Tibial nerve (tissue), 4 donors: ENCODE measurements at places on chromosomes 3 and 15.

DNA sequence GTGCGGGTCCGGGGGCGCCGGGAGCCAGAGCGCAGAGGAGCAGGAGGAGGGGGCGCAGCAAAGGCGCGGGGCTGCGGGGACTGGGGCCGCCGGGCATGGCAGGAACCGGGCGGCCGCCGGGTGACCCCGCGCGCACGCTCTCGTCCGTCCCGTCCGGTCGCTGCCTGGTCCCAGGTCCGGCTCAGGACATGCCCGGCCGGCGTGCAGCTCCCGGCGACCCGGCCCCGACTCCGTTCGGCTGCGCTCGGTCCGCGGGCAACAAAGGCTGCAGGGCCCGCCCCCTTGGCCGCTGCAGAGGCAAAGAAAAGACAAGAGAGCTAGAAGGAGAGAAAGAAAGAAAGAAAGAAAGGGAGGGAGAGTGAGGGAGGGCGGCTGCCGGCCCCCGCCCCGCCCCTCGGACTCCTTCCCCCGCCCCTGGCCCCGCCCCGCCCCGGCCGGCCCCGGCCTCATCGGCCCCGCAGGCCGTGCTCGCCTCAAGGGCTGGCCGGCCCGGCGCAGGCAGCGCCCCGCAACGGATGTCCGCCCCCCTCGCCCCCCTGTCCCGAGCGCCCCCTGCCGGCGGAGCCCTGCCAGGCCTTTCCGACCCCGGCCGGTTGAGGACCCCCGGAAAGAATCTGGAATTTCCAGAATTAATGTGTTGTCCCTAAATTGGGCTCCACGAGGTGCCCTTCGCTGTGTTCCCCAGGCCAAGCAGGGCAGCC lies at the start of gene ADAMTS7:
Gene ADAMTS7 (minus strand): TSS at position 341 of the 701 bp plus-strand sequence. CDS start 244 bp downstream, at position 97.
- H3K27ac ChIP-seq = peak within 1 kb of the TSS; percentile 84
- no peaks in the 10 kb centered on the region for H3K36me3 ChIP-seq
- H3K27me3 ChIP-seq = no peaks in the 10 kb centered on the region
- peak; percentile 54 for DNase-seq
- peak within 1 kb of the TSS; percentile 73 for H3K4me3 ChIP-seq
- H3K4me1 ChIP-seq = peaks cover 8% of the 10 kb centered on the region

DNA sequence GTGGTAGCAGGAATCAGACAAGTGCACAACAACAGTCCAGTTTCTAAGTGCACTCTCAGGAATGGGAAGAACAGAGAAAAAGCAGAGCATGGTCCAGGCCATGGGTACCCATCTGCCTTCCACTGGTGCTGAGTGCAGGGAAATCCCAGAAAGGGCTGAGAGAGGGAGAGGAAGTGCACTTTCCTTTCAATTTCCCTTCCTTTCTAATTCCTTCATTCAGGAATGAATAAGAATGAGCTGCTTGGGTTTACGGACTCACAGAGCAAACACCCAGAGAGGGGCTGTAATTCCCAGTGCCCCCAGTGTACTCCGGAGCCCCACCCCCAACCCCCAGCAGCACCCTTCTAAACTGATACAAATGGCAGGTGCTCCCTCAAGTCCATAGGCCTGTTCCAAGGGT lies 300.6 kb downstream of the FOXP1 start:
- H3K27me3 ChIP-seq = no peaks in the 10 kb centered on the region
- no peaks in the 10 kb centered on the region for H3K4me1 ChIP-seq

DNA sequence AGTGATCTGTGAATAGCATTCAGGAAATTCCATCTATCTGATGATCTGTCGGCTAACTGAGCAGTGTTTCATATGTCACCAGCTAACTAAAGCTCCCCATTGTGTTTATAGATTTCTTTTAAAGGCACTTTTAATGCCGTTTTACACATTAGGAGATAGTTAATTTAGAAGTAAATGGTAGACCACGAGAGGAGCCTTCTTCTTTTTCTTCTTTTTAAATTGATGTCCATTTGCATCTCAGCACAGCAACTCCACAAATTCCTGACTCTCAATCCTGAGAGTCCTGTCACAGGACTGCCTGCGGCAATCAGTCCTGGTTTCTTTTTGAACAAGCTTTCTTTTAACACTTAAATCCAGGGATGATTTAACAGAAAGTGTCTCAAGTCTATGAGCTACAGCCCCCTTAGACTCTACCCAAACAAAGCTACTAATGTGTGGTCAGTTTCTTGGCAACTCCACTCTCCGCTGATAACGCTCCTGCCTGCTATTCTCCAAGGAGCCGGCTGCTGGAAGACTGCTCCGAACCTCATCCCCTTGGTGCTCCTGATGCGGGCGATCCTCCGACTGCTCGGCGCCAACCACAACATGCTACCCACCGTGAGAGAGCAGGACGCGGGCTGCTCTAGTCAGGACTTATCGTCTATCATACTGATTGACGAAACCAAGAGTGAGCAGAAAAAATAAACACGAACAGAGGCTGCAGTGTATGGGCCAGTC lies 421.4 kb downstream of the MECOM start:
- H3K4me1 ChIP-seq = no peaks in the 10 kb centered on the region
- H3K27ac ChIP-seq = peak overlapping the region; percentile 57
- DNase-seq = no peak
- no peaks in the 10 kb centered on the region for H3K36me3 ChIP-seq
- no peak overlapping the region for H3K4me3 ChIP-seq
- H3K27me3 ChIP-seq = no peaks in the 10 kb centered on the region

DNA sequence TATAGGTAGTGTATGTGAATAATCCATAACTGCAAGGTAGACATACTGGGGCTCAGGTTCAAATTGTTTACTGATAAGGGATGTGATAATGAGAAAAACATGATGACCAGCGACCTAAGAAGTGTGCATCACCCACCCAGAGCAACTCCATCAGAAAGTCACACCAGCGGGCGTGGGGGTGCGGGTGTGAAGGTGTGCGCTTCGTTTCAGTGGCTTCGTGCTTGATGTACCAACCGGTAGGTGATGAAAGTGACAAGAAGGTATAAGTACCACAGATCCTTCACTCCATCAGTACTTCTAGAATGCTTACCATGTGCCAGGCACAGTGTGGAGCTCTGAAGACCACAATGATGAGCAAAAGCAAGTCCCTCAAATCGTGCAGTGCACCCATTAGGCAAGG lies 11.2 kb downstream of the ANP32A start:
- no peak overlapping the region for H3K4me3 ChIP-seq
- DNase-seq = no peak
- H3K36me3 ChIP-seq = no peaks in the 10 kb centered on the region
- peaks cover 21% of the 10 kb centered on the region for H3K4me1 ChIP-seq

GRCh38 chr3:124372775-124373174 lies 357.5 kb upstream of the UMPS start:
- no peak overlapping the region for H3K4me3 ChIP-seq
- DNase-seq = no peak
- no peaks in the 10 kb centered on the region for H3K36me3 ChIP-seq
- H3K4me1 ChIP-seq = no peaks in the 10 kb centered on the region
- H3K27me3 ChIP-seq = no peaks in the 10 kb centered on the region

DNA sequence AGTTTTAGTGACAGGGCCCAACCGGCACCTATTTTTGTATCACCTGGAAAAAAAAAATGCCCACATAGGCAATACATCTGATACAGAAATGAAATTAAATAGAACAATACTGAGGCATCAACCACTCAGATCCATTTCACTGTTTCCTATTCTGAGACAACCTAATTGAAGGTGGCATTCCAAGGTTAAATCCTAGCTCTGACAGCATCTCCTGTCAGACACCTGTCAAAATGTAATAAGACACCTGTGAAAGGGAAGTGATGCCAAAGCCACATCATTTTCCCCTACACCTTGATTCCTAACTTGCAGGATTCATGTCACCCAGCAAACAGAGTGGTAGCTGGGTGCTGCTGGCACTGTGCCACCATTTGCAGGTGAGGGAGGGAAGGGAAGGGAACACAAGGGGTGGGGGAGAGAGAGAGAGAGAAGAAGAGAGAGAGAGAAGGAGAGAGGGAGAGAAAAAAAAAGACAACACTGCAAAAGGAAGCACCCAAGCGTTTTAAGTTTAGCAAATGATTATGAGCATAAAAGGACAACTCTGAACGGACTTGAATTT lies 1044.6 kb upstream of the CFAP20DC start:
- H3K27me3 ChIP-seq = no peaks in the 10 kb centered on the region
- no peak overlapping the region for H3K27ac ChIP-seq
- no peak for DNase-seq
- H3K36me3 ChIP-seq = no peaks in the 10 kb centered on the region
- H3K4me3 ChIP-seq = no peak overlapping the region

DNA sequence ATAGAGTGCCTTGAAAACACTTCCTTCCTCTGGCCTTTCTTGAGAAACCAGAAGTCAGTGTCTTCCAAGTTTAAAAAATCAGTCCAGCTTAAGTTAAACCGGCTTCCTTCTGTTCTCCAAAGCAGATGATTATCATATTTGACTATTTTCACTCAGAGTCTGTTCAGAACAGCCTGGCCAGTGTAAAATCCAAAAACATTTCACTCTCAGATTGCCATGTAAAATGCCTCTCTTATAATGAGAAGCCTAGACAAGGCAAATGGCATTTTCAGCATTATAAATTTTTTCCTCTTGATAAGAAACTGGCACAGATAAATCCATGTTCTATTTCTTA lies 193.5 kb downstream of the TNIK start:
- H3K4me1 ChIP-seq = no peaks in the 10 kb centered on the region
- DNase-seq = no peak
- no peaks in the 10 kb centered on the region for H3K27me3 ChIP-seq

DNA sequence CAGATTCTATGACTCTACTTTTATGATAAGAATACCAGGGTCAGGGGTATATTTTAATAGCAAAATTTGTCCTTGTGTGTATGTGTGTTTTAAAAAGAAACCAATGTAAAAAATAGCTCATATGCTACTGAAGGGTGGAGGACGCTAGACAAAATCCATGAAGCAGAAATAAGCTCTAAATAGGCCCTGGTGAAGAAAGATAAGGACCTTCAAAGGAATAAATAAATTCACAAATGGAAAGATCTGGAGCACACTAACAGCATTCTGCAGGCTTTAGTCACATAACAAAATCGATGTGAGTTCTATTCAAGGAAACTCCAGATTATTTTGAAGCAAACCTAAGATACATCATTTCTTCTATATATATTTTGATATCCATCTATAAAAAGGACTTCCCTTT lies 27.2 kb upstream of the ATP11B start:
- H3K27ac ChIP-seq = no peak overlapping the region
- no peaks in the 10 kb centered on the region for H3K27me3 ChIP-seq
- H3K4me1 ChIP-seq = no peaks in the 10 kb centered on the region
- no peaks in the 10 kb centered on the region for H3K36me3 ChIP-seq
- no peak overlapping the region for H3K4me3 ChIP-seq

DNA sequence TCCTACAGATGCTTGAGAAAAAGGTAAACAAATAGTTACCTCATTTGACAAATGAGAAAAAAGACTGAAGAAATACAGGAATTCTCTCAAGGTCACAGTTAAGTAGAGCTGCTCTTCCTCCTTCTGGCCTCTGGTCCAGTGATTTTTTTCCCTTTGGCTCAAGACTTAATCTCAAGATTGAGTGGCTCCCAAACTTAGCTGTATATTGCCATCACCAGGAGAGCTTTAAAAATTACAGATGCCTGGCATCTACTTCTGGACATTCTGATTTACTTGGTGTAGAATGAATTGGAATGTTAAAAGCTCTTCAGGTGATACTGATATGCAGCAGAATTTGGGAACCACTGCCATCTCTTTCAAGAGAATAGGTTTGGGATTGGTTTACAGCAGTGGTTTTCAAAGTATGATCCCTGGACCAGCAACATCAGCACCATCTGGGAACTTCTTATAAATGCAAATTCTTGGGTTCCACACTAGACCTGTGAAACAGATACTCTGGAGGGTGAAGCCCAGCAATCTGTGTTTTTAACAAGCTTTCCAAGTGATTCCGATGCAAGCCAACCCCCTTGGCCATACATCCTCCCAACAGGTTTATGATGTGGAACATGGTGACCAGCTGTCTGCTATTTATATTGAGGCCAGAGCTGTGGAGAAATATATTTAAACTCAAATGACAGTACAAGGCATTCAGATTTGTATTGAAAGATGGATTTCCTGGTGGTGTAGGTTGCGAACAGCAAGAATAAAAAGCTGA lies 333.0 kb upstream of the RARB start:
- no peaks in the 10 kb centered on the region for H3K36me3 ChIP-seq
- DNase-seq = no peak
- H3K27ac ChIP-seq = no peak overlapping the region
- H3K4me3 ChIP-seq = no peak overlapping the region
- H3K4me1 ChIP-seq = no peaks in the 10 kb centered on the region
- no peaks in the 10 kb centered on the region for H3K27me3 ChIP-seq

DNA sequence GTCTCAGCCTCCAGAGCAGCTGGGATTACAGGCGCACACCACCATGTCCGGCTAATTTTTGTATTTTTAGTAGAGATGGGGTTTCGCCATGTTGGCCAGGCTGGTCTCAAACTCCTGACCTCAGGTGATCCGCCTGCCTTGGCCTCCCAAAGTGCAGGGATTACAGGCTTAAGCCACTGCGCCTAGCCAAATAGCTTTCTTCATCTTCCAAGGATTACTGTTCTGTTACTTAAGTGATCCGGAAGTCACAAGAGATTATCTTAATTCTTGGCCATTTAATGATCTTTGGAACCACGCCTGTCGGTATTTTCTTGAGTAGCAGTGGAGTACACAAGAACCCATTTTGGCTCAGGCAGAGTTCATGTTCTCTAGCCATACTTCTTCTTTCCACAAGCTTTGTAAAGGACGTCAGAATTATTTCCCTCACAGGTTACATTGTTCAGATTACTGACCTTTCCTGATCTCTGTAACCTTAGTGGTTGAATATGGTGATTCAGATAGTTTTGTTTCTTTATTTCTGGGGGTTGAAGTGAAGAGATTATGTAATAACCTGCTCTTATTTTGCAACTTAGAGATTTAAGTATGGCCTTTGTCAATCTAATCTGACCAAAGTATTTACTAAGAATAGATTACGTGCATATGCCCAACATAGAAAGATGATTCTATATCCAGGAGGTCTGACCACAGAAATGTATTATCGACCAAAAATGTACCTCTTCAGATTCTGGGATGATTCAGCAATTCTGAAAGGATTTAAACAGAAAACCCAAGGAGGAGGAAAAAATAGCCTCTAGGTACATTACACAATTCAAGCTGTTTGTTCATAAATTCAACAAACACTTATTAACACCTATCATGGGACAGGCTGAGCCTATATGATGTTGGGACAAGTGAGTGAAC lies 132.2 kb downstream of the GREM1 start:
- H3K36me3 ChIP-seq = no peaks in the 10 kb centered on the region
- no peak overlapping the region for H3K4me3 ChIP-seq
- no peak for DNase-seq
- H3K4me1 ChIP-seq = no peaks in the 10 kb centered on the region
- H3K27ac ChIP-seq = no peak overlapping the region

GRCh38 chr3:15781637-15782402 lies 16.0 kb downstream of the ANKRD28 start:
- no peak overlapping the region for H3K27ac ChIP-seq
- H3K4me3 ChIP-seq = no peak overlapping the region
- no peak for DNase-seq
- H3K4me1 ChIP-seq = peaks cover 9% of the 10 kb centered on the region
- no peaks in the 10 kb centered on the region for H3K27me3 ChIP-seq
